ENCODE measurements at places on chromosomes 16 and 17.

GRCh38 chr17:7328840-7329373 is at the start of gene NEURL4:
Gene NEURL4, minus strand, starts transcription at chr17:7329335. Its CDS starts 23 bp downstream, at chr17:7329312.
- no peak for DNase-seq

GRCh38 chr17:66115246-66115645 is 76.7 kb downstream of the CEP112 start:
- DNase-seq = no peak

DNA sequence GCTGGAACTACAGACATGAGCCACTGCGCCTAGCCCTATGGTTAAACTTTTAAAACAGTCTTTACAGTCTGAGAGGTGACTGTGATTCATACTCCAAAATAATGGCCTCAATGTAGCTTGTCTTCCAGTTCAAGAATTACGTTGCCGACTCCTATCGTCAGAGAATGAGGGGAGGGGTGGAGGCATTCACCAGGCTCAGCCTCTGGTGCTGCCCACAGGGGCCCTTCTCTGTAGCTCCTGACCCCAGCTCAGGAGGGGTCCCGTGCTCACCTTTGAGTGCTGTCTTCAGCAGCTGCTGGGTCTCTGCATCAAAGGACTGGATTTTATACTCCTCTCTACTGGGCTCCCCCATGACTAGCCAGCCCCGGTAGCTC is 1.2 kb downstream of the MIF4GD start:
- no peak for DNase-seq

DNA sequence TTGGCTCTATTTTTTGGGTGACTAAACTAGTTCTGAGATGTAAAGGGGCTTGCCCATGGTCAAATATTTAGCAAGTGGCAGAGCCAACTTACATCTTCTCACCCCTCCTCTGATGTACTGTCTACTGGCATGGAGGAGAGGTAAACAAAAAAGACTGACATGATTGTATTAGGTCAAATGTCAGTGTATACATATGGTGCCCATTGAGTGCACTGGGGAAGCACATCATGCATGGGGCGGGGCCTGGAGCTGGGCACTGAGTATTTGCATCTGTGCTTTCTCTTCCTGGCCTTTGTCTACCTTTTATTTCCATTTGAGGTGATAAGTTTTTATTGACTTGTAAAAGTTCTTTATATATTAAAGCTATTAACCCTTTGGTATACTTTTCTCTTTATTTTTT is 22.3 kb upstream of the POLR3E start:
- no peak for DNase-seq

Measured in right lung (tissue), 10 donors.